Renal cortex interstitium (tissue), 15 donors: ENCODE measurements at places on chromosomes 7 and 10. TPM values are rescaled to one million over a fixed set of nuclear protein-coding genes. Genes with fewer than 3 reads are reported as not detected.

CHCHD2 gene
- 284 TPM for polyA plus RNA-seq

BBS9 gene
- polyA plus RNA-seq: 15.5 TPM

OR9A2 gene
- polyA plus RNA-seq: not detected

MNX1 gene
- not detected for polyA plus RNA-seq

ZNF853 gene
- 18.8 TPM for polyA plus RNA-seq

GRCh38 chr7:359226-359765, 69.3 kb downstream of the FOXL3 start:
- DNase-seq: no peak

GRCh38 chr10:100977436-100977835, 8.1 kb downstream of the SEMA4G start:
- no peak for DNase-seq

GRCh38 chr7:131294553-131294952, 33.1 kb upstream of the MKLN1 start:
- DNase-seq: no peak

- DNase-seq: no peak
Measured at GRCh38 chr7:103996639-103997038, 7.2 kb upstream of the RELN start.

DNA sequence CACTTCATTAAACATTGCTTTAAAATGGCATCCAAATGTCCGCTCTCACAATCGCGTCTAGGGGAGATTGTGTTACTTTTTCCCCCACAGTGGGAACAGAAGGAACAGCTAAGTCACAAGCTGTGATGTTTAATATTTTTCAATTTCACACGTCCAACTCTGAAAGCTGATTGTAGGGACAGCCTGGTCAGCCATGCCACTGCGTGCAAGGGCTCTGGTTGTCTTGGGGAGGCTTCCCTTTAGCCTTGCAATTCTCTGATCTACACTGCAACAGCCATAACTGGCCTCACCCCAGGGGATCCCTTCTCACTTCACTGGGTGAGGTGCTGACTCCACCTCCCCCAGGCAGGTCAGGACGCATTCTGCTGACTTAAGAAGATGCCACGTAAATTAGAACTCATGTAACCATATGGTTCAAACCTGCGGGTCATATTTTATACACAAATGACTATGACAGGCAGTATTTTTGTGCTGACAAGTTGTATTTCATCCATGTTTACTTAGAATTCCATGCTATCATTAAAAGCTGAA, 425.2 kb upstream of the NFE2L3 start:
- DNase-seq: no peak

- DNase-seq: no peak
Measured at GRCh38 chr7:158904599-158904998, 48.2 kb downstream of the DYNC2I1 start.

DNA sequence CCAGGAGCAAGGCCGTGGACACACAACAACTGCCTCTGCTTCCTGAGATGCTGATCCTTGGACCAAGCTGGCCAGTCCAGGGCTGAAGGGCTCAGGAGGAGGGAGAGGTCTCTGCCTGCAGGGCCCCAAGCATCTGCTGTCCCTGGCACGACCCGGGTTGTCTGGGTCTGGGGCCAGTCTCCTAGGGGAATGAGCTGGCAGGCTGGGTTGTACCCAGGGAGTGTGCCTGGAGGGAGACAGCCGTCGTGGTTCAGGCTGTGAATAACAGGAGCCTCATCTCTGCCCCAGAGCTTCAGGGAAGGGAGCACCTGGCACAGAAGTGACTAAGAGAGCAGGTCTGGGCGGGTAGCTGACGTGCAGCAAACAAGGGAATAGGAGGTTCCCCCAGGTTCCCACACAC, 17.9 kb upstream of the SERPINE1 start:
- no peak for DNase-seq
